Osteocyte (in vitro differentiated cells): ENCODE measurements at places on chromosomes 4 and X. TPM values are rescaled to one million over a fixed set of nuclear protein-coding genes. Genes with fewer than 3 reads are reported as not detected.
A peak's percentile ranks its signal among the peaks of the same experiment; 100 is the strongest.

DNA sequence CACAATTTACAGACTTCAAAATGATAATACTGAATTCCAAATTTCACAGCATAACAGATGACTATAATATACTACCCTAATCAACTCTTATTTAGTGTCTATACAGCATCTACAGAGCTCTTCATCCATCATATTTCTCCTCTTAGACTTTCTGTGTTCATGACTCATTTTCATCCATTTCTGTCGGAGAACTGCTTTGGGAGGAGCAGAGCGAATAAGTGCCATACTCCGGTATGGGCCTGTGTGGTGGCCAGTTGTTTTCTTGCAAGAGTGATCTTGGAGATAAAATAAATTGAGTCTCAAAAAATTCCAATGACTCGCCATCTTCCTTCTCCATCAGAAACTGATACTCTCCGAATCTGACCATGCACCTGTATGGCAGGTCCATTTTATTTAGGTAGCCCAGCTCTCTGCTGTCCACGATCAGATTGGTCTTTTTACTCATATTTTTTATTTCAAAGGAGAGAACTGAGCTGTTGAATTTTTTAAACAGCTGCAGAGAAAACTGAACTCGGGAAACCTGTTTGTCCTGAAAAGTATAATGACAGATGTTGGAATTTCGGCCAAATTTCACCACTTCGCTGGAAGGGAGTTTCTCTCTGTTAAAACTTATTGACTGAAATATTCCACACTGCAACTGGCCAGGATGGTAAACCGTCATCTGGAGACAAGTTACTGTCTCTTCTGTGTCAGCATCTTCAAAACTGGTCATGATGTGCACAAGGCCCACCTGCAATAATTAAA is 7.8 kb downstream of the TIFA start:
- no peak for DNase-seq

- DNase-seq, result no peak
These were observed 2.9 kb upstream of the SPARCL1 start for GRCh38 chr4:87532109-87532508.

DNA sequence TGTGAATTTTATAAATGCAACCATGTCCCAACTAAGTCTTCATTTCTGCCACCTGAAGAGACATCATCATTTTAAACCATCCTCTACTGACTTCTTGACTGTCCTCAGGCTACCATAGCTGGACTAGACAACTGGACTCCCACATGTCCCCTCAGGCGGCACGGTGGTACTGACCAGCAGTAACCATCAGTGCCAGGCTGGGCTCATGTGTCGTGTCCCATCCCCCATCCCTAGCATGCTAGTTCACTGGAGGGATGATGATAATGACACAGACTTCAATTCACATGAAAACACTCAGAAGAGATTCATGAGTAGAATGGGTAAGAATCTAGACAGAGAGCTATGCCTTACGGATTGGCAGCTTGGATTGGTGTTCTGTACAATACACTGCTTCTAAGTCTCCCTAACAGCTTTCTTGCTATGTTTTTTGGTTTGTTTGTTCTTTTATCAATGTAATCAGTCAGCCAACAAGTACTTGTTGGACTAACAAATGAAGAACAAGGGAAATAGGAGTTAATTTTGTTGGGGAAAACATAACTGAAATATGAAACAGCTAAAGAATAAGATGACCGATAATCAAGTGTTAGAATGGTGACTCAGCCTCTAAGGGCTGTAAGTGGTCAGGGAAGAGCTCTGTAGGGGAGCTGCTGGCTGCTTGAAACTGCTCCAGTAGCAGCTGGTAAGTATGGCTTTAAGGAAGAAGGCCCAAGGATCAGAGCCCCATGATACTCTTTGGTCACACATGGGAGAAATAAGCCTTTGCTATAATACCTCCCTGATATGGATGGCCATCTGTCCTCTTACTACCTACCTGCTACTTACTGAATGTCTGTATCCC is 10.3 kb downstream of the ZDHHC9 start:
- no peak for DNase-seq

DNA sequence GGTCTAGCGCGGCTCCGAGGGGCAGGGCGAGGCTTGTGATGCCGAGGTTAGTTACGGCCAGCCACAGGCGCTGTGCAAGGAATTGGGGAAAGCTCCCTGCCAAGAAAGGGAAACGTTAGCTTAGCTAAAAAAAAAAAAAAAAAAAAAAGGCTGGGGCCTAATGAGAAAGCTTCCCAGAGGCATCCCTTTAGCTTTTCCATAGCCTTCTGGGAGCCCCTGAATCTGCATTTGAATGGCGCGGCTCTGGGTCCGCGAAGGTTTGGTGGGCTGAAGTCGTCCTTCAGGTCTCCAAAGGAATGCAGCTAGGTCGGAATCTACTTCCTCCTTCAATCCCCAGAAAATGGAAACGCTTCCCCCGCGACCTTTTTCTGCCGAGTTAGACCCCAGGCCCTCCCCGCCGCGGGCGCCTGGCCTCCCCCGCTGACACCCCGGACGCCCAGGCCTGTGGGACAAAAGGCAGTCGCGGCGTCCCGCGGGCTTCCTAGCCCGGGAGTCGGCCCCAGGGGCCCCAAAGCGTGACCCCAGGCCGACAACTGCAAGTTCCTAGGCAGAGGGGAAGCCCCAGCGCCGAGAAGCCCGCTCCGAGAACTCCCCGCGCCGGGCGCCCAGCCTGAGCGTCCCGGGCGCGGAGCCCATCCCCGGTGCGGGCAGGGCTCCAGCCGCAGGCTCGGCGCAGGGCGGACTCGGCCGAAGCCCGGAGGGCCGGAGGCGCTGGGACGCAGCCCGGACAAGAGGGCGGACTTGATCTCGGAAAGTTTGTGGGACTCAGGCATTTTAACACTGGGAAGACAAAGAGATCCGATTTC is 605 bp upstream of the FAT1 start:
- DNase-seq, result peak; percentile 86

DNA sequence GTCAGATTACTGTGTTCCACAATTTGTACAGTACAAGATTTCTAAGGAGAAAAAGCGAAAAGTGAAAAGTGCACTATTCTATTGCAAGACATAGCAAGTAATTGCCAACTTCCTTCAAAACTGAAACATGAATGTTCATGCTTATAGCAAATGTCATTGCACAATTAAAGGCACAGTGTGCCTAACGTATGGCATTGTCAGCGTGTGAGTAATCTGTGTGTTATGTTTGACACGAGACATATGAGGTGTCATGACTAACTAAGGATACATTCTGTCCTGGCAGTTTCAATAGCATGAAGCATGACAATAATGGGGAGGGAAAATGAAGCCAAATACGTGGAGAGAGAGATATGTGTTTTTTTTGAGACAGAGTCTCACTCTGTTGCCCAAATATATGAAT is 33.6 kb upstream of the TBC1D9 start:
- DNase-seq, result no peak

GRCh38 chr4:176436293-176436973 is 116.7 kb downstream of the SPCS3 start:
- DNase-seq, result no peak

GRCh38 chr4:946517-947471 is 14.5 kb downstream of the TMEM175 start:
- no peak for DNase-seq

- no peak for DNase-seq
These were observed 29.2 kb downstream of the FANCB start for GRCh38 chrX:14843666-14844065.

DNA sequence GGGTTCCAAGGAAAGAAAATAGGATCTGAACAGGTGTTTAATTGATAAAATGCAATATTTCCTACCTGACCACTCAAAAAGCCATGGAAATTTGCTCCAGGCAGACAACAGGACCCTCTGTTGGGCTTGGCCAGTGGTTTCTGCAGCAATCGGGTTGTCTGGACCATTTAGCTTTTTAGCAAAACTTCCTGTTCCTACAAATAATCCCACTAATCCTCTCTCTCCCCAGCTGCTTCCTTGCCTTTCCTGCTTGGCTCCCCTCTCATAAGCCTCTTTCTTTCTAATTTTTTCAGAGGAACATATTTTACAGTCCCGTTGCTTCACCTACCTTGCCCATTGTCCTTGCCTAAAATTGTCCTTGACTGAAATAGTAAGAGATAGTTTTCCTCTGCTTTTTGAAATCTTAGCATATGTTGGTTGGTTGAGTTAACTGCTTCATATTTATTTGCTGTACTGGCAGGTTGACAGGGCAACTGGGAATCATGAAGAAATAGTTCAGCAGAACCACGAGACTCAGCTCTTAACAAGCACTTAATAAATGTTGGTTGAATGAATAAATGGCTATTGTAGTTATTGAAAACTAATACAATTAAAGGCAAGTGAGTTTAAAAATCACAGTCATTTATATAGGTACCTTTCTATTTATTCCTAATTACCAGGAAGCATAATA is 259.8 kb downstream of the KCNIP4 start:
- no peak for DNase-seq

DNA sequence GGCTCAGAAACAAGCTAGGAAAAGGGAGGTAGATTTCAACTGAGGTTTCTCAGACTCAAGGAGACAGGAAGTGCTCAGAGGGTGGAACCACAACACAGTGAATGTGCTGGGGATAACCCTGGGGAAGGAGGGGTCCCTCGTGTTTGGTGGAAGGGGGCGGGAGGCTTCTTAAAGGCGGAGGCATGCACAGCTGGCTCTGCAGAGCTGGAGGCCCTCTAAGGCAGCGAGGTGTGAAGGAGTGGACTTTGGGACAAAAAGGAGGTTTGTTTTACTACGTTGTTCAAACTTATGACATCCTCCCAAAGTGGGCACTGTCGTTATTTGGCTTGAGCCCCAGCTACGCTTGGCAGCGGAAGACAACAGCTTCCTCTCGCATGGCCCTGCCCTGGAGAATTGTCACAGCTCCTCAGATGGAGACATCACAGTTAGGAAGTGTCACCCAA is 21.7 kb upstream of the MTM1 start:
- no peak for DNase-seq

DNA sequence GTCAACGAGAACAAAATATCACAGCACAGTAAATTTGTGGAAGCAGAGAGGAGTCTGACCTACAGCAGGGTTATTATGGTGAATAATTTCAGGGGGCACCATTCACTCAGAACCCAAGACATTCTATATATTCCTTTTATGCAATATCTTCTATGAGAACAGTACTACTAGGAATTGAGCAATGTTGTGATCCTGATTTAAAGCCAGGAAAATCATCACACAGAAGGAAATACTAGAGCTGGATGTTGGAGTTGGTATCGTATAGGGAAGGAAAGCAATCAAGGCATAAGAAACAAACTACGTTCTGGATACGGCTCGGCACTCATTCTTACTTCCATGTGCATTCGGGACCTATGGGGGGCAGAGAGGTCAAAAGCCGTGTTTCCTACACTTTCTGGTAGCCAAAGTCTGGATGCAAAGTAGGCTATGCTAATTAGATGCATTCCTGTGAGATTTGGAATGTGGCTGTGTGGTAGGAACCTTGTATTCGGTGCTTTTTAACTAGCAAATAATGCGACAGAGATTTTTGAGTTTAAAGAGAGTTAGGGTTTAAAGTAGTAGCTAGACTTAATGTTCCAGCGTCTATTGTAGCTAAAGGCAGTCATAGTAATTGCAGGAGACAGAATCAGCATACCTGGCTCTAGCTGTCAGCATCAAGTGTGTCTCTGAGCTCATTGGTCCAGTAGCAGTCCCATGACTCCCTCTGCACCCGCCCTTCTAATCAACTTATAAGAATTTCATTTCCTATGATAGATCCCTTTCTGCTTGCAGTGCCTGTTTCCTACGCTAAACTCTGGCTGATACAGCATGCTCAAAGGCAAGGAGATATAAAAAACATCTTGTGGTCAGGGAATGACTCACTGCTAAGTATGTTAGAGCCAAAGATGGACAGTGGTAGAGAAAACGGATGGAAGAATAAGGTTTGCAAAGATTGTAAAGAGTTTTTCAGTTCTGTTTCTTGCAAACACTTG is 43.3 kb upstream of the PDGFC start:
- no peak for DNase-seq

DNA sequence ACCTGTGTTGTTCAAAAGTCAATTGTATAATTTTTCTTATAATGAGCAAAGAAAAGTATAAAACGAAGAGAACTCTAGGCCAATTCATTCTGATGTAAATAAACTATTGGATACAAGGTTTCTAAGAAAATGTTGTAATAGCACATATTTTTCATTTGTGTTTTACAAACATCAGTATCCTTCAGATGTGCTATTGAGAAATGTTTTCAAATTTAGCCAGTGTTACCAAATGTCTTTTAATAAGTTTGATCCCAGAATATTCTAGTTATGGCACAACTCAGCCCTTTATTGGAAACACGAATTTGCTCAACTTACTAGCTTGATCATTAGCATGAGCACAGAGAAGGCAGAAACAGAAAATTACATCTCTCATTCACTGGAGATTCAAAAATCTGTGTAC is 319.3 kb downstream of the IL15 start:
- no peak for DNase-seq

DNA sequence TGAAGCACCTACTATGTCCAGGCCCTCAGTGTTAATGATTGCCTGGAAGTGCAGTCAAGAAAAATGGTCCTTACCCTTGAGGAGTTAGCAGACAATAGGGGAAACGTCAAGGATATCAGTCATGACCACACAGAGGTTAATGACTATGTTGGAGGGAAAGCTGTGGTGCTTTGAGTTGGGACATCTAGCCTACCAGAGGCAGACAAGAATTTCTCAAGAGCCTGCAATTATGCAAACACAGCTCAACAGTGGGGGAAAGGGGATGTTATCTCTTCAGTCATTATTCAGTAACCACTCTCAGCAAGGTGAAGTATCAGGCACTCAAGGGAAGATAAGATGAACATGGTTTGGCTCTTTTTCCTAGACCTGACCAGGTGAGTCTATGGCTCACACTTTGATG is 7.0 kb upstream of the FGFBP1 start:
- DNase-seq, result no peak

DNA sequence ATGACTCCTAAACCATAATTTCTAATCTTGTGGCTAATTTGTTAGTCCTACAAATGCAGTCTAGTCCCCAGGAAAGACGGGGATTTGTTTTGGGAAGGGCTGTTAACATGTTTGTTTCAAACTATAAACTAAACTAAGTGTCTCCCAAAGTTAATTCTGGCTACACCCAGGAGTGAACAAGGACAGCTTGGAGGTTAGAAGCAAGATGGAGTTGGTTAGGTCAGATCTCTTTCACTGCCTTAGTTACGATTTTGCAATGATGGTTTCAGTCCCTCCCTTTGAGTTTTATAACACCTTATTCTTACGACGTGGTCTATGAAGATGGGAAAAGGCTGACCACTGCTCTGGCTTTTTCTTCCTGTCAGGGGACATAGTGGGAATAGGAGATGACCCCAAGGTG is 27.0 kb upstream of the IL2 start:
- DNase-seq, result no peak

DNA sequence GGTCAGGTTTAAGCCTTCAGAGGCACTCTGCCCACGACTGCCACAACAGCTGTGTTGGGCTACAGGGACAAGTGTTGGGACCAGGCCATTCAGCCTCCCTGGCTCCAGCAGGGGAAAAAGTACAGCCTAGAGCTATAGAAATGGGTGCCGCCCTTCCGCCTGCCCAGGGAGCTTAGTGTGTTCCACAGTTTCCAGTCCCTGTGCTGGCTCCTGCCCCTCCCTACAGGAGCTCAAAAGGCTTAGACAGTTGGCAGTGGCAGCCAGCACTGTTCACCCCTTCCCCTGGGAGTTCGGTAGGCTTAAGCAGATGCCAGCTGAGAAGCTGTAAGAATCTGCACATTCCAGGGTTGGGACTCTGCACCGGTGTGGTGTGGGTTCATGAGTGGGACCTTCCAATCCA is 408.2 kb upstream of the INTU start:
- DNase-seq, result no peak

The HAND2 gene
- total RNA-seq, result not detected in 2 replicates

The BRS3 gene
- not detected in 2 replicates for total RNA-seq

The ZNF157 gene
- 0.13 and 0.16 TPM in 2 replicates for total RNA-seq

The CFAP47 gene
- not detected in 2 replicates for total RNA-seq

The BEX3 gene
- total RNA-seq, result 216 and 224 TPM in 2 replicates

The SPANXC gene
- total RNA-seq, result not detected in 2 replicates

The NIPAL1 gene
- 0.13 and 0.42 TPM in 2 replicates for total RNA-seq

The USP26 gene
- total RNA-seq, result not detected in 2 replicates
